ENCODE measurements at places on chromosomes 5 and 9.

- DNase-seq, result no peak
Measured at GRCh38 chr5:98096155-98096554, 677.3 kb upstream of the RGMB start.

DNA sequence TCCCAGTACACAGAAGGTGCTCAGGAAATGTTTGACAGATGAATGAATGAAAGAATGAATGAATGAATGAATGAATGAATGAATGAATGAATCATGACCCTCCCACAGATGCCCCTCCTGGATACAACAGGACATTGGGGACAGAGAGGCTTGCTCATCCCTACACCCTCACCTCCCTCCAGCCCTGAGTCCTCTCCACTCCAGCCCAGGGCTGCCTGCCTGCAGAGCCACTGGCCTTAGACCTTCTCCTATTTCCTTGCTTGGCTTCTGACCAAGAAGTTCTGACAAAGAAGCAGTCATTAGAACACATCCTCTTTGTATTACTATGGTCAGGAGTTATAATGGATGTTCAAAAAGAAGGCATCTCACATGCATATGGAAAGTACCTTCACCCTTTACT, 240.7 kb upstream of the DAPK1 start:
- DNase-seq, result no peak

- no peak for DNase-seq
Measured at GRCh38 chr5:107705402-107706014, 34.8 kb upstream of the EFNA5 start.

GRCh38 chr5:113682497-113683136, 169.1 kb downstream of the YTHDC2 start:
- DNase-seq, result no peak

- DNase-seq, result peak; percentile 10
Measured at GRCh38 chr9:126146254-126147145, 180.1 kb upstream of the MVB12B start.

DNA sequence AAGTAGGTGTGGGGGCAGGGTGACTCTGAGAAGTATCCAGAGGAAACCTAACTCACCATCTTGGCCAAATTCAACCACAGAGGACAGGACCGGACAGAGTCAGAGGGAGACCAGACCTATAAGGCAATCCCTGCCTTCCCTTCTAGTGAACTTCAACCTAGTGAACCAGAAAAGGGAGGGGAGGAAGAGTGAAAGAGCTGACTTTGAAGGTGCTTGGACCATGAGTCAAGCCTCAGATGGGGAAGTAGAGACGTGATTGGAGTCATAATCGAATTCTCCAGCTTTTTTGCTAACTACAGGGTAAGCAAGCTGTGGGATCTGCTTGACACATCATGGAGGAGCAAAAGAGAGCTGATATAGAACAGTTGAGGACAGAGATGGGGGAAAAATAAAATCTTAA, 18.8 kb upstream of the KIF2A start:
- DNase-seq, result no peak

DNA sequence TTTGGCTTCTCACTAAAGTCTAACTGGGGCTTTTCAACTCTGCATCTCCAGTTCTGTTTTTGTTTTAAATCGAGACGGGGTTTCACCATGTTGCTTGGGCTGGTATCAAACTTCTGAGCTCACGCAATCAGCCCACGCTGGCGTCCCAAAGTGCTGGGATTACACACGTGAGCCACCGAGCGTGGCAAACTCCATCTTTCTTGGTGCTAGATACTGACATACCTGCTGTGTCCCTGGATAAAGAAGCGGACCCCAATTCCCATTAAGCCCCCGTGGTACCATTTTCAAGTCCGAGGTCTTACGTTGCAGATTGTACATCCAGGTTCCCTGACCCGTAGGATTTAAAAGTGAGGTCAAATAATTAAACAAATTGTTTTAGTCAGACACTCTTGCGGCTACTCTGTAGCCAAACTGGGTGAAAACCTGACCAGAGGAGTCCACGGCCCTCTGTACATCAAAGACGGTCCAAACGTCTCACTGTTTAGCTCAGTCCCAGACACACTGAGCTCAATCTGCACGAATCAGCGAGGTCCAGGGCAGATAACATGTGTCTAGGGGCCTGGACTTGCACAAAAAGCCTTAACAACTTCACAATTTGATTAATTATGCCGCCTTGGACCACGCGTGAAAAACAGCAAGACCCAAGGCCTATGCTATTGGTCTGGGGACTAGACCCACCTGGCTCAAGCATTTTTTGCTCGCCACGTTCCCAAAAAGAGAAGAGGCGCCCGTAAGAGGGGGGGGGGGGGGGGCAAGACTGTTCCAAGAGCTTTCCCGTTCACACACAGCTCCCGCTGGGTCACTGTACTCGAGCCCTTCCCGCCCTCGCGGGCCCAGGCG, 727 bp upstream of the DNAJA1 start:
- no peak for DNase-seq

GRCh38 chr5:132424167-132424880, 54.8 kb downstream of the SLC22A5 start:
- no peak for DNase-seq

- no peak for DNase-seq
Measured at GRCh38 chr9:75965231-75965630, 74.8 kb downstream of the PCSK5 start.

DNA sequence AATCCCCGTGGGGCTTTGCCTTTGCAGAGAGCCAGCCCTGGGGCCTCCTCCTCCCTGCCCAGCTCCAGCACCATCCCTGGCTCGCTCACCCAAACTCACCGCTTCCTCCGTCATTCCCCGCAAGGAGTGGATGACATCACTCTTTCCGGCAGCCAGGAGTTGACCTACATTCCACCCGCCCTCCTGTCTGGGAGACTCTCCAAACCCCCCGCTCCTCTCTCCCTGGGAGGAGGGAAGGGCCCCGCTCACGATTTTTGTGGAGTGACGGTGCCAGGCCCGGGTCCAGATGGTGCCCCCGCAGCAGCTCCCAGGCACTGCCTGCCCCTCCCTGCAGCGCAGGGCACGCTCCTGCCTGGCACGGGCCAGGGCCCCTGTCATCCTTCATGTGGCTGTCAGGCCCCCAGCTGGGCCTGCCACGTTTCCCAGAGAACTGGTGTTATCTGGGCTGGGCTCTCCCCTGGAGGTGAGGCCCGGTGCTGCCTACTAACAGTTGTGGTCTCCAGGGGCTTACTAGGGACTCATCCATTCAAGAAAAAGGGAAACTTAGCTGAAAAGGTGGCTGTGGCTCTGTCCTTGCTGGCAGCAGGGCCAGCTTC, 52.3 kb downstream of the NTNG2 start:
- peak; percentile 63 for DNase-seq

DNA sequence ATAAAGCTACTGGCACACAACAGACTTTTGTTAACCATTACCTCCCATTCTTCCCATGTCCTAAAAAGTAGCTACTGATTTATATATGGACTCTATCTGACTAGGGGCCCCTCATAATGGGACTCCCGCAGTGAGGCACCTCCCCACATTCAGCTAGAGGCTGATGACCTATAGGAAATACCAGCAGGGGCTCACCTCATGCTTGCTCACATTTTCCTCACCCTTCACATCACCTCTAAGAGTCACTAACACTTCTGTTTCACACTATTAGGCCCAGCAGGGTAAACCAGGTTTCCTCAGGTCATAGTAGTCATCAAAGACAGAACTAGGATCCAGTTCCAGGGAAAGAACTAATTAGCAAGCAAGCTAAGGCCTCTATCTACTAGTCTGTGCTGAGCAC, 60.7 kb downstream of the PRELID2 start:
- DNase-seq, result no peak

GRCh38 chr9:347667-348292, 133.1 kb downstream of the DOCK8 start:
- DNase-seq, result peak; percentile 41

DNA sequence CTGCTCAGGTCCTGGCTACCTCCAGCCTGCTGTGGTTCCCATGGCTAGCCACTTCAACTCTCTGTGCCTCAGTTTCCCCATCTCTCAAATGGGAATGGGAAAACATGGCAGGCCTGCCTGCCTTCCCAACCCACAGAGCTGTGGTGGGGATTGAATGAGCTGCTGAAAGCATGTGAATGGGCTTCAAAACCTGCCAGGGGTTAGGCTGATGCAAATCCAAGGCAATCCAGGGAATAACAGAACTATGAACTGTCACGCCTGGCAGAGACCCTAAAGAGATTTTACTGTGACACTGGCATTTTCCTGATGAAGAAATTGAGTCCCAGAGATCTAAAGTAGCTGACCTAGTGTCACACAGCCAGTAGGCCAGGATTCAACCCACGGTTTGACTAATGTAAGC, 29.9 kb upstream of the TCF7 start:
- DNase-seq, result no peak

- no peak for DNase-seq
Measured at GRCh38 chr5:116959843-116960242, 385.2 kb upstream of the SEMA6A start.

GRCh38 chr9:74447451-74448193, 49.5 kb upstream of the RORB start:
- DNase-seq, result no peak

GRCh38 chr5:3393920-3394597, 201.6 kb upstream of the IRX1 start:
- DNase-seq, result no peak

- DNase-seq, result no peak
Measured at GRCh38 chr9:98009936-98010335, 26.8 kb downstream of the ANP32B start.

- DNase-seq, result no peak
Measured at GRCh38 chr5:68409259-68409658, 193.7 kb downstream of the PIK3R1 start.

- DNase-seq, result no peak
Measured at GRCh38 chr9:27133817-27134216, 24.8 kb downstream of the TEK start.

- no peak for DNase-seq
Measured at GRCh38 chr9:133155156-133155555, 8.6 kb downstream of the GBGT1 start.

- no peak for DNase-seq
Measured at GRCh38 chr5:95930141-95930930, 31.3 kb downstream of the ELL2 start.

DNA sequence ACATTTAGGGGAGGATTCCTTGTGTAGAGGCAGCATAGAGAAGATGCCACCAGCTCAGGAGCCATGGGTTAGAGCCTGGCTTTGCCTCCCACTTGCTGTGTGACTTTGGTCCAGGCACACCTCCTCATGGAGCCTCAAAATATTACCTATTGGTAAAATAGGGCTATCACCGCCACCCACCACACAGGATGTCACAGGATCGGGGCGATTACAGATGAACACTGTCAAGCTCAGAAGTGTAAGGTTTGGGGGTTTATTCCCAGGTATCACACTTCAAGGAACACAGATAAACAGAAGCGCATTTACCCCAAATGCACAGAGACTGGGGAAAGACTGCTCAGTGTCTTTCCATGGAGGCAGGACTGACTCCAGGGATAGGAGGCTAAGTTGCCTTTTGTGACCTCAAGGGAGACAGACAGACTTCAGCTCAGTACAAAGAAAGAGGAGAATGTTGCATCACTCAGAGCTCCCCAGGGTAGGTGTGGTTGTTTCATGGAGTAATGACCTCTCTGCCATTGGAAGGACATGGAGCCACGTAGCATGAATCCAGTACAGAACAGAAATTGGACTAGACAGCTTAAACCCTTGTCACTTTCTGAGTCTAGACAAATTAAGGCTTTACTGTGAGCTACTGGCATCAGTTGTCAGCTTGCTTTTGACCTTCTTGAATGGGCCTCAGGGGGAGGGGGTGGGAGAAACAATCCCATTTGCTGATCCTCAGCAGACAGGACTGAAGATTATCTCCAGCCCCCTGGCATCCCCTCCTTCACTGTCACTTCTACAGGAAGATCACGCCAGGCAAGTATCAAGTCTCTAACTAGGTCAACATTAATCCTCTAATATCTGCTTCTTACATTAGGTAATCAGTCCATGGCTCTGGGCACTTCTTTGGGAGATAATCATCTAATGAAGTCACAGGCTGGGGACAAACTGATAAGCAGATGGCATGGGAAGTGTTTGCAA, 6.5 kb downstream of the TRAF1 start:
- DNase-seq, result no peak

GRCh38 chr5:61334868-61335615, 3.0 kb downstream of the ZSWIM6 start:
- DNase-seq, result no peak

DNA sequence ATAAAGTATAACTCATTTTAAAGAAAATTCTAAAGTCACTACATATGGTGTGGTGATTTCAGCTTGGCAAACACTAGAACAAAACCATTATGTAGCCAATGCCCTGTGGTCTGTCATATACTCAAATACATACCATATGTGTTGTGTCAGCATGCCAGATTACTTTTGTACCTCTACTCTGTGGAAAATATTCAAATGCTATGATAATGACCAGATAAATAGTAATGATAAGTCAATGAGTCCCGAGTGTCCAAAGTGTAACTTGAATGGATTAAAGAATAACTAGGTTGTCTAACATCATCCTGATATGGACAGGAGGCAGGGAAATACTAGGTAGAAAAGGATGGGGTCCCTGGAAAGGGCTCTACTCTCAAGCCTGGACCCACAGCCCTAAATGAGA, 58.0 kb upstream of the IL6ST start:
- DNase-seq, result no peak

DNA sequence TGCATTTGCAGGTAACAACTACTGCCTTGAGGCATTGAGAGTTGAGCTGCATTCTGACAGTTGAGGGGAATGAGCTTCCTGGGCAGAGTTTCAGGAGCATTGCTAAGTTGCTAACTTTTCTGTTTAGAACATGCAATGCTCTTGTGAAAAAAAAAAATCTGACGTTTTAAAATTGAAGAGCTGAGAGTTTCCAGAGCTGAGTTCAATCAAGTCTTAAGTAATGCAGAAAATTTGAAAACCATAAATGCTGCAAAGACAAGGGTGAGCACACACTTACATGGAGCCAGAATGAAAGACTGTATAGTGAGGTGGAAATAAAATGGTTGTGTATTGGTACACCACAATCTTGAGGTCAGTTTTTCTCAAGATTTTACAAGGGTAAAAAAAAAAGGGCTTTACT, 166.0 kb downstream of the GABRB2 start:
- DNase-seq, result no peak

DNA sequence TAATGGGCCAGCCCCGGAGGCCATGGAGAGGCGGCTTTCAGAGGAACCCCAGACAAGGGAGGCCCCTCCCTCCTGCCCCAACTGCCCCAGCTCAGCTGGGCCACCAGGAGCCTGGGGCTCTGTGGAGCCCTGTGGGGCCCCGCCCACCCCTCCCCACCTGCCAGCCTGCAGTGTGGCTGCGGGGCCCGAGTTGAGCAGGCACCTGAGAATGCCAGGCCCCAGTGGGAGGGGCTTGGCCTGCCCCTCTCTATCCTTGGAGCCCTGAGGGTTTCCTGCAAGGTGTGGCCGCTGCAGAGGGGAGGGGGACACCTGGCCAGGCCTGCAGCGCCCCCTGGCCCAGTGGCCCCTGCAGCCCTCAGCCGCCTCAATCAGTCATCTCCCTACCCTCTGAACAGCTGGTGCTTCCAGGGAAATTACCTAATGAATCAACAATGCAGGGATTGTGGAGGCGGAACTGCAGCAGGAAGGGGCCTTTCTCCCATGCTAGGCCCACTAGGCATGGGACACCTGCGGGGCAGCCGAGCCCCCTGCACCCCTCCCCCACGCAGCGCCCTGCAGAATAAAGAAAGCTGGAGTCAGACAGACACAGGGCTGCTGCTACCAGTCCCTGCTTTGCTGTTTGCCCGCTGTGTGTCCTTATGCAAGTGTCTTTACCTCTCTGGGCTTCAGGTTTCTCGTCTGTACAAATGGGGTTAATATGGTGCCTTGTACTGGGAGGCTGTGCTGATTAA, 48.0 kb downstream of the LMX1B start:
- no peak for DNase-seq

- DNase-seq, result no peak
Measured at GRCh38 chr5:168529374-168530234, 499 bp downstream of the FBLL1 start.
